ENCODE measurements at places on chromosomes 1 and 21. TPM values are rescaled to one million over a fixed set of nuclear protein-coding genes. Genes with fewer than 3 reads are reported as not detected.

DNA sequence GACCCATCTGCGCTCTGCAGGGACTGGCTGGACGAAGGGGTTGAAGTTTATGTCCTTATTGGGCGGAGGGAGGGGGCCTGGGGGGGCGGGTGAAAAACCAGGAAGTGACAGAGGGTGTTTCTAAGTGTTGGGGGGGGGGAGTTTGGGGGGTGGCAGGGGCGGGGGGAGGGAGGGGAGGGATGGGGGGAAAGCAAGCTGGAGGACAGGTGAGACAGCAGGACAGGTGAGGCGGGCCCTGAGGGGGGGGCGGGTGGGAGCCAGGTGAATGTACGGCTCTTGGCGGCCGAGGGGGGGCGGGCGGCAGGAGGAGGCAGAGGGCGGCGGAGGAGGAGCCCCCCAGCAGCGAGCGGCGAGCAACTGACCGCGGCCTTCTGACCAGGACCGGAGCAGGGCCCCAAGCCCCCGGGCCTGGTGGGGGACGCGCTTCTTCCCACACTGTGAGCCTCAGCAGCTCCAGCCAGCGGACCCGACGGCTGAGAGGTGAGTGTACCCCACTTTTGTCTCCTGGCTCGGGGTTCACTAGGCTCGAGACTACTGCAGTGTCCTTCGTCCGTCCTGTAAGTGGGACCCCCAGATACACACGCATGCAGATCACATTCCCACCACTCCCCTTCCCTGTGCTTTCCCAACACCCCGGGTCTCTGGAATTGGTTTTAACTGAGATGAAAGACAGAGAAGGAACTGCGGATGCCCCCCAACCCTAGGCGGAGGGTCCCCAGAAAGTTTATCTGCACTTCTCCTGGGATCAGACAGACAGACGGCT, at the start of gene ZBTB7B:
Gene ZBTB7B (plus strand): TSS at position 339 of the 763 bp plus-strand sequence. CDS start 11,859 bp downstream, outside the sequence.
- DNase-seq = no peak

- no peak for DNase-seq
Measured at GRCh38 chr1:6544831-6545230, 9.5 kb downstream of the NOL9 start.

GRCh38 chr1:2887941-2888855, 86.7 kb upstream of the TTC34 start:
- DNase-seq = no peak

- DNase-seq = no peak
Measured at GRCh38 chr1:917076-917459, 6.7 kb upstream of the SAMD11 start.

GRCh38 chr1:185074307-185074706, 28.9 kb downstream of the RNF2 start:
- no peak for DNase-seq

DNA sequence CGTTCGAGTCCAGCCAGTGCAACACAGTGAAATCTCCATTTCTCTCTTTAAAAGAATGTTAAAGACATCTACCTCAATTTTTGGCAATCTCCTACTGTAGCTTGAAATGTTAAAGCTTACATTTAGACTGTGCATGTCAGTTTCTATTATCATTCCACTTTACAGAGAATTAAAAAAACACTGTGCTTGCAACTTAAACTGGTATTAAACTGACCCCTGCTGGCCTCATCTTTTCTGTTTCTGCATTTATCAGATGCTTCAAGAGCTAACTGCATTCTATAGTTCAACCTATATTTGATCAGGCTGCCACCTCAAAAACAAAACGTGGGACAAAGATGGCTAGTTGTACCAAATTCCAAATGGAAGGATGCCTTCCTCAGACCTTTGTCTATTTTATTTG, 226.5 kb downstream of the SMYD3 start:
- peak; percentile 53 for DNase-seq

The HEYL gene
- total RNA-seq = not detected

- no peak for DNase-seq
Measured at GRCh38 chr1:182714546-182714945, 30.2 kb upstream of the RGS8 start.

DNA sequence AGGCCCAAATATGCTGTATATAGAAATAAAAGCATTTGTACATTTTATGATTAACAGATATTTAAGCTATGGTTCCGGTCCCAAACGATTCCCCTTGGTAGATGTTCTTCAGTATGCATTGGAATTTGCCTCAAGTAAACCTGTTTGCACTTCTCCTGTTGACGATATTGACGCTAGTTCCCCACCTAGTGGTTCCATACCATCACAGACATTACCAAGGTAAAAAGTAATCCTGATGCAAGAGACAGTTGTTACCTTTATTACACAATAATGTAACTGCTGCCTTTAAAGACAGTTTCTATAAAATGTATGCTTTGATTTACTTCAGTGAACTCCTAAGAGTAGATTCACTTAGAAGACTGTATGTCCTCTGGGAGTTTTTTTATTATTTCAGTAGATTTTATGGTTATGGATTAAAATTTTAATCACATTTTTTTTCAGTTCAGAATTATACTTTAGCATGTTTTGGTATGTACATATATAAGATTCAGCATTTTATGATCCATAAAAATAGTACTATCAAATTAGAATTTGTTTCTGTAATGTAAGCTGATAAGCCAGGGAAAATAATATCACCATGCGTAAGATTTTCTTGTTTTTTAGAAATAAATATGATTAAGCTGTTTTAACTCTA, 96.5 kb downstream of the USP25 start:
- DNase-seq = peak; percentile 67

DNA sequence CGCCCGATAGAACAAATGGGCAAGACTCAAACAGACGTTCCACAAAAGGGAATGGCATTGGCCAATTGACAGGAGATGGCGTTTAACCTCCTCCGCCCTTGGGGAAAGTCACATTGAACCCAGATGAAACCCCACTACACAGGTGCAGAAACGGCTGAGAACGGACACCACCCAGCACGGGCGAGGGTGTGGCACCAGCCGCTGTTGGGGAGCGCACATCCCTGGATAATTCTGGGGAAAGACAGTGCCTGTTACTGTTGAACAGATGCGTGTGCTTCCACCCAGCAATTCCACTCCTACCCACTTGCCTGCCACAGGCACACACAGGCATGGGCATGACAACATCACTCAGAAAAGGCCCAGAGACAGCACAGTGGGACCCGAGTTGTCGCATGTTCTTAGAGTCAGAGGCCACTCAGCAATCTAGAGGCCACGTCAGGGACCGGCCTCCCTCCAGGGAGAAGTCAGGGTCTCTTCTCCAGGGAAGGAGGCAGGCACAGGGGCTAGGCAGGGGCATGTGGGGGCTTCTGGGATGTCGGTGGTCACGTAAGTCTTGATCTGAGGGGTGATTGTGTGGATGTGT, 15.2 kb downstream of the PRXL2B start:
- no peak for DNase-seq

DNA sequence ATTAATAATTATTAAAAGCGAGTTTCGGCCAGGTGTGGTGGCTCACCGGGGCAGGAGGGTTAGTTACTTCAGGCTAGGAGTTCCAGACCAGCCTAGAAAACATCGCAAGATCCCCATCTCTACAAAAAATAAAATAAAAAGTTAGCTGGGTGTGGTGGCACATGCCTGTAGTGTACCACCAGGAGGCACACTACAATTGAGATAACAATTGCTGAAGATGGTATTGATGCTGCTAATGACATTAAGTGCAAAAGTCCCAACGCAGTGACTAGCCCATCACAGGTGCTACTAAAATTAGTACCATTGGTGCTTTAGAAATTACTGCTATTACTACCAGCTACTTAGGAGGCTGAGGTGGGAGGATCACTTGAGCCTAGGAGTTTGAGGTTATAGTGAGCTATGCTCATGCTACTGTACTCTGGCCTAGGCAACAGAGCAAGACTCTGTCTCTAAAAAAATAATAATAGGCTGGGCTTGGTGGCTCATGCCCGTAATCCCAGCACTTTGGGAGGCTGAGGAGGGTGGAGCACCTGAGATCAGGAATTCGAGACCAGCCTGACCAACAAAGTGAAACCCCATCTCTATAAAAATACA, 156.6 kb downstream of the GREM2 start:
- DNase-seq = peak; percentile 36

GRCh38 chr1:20107796-20108195, 11.5 kb downstream of the PLA2G2D start:
- DNase-seq = no peak

DNA sequence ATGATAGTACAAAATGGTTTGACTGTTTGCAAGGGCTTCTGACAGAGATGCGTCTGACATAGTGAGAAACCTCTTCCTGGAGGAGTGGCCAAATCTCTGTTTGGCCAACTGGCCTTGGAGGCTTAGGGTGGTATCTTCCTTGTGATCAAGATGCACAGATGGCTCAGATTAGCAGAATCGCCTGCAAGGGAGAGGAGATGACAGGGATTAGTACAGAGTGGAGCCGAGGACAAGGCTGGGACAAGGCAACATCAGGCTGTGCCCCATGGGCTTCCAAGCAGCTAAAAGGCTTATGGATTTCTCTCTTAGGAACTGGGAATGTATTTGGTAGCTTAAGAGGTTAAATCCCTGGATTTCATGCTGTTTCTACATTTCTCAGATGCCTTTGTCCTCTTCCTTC, 379.1 kb downstream of the SIPA1L2 start:
- DNase-seq = no peak

DNA sequence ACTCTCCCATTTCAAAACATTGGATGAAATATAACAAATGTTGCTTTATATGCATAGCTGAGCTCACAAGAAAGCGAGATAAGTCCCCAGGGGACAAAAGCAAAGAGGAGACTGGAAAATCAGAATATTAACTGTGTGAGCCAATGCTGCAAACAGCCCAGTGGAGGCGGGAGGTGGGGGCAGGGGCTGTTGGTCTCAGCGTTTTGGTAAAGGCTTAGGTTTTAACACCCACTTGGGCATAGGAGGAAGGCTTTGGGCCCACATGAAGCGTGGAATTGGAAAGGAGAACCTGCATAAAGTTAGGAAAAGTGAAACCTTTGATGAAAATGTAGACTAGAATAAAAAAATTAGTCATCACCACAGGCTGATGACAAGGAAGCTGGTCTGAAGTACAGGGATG, 30.2 kb upstream of the SMIM12 start:
- peak; percentile 26 for DNase-seq

GRCh38 chr1:109589177-109589576, 30.2 kb downstream of the GNAT2 start:
- no peak for DNase-seq

DNA sequence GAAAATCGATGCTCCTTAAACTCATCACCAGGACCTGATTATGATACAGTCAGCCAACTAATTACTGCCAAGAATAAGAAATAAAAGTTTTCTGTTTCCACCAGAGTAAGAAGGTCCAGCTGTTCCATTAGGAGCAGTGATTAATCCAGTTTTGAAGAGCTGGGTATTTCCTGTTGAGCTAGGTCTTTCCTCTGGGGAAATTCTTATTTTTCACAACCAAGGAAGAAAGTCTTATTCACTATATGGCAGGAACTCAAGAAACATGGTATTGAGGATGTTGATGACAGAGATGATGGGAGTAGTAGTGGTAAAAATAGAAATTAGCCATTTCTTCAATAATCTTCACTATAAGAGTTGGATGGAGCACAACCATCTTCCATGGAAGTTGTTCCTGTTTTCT, 374.6 kb upstream of the RUNX1 start:
- no peak for DNase-seq

The UQCRHL gene
- 8.3 TPM for total RNA-seq

- no peak for DNase-seq
Measured at GRCh38 chr1:43054961-43055360, 96.3 kb upstream of the SLC2A1 start.
